ENCODE measurements at places on chromosomes 2 and 18. TPM values are rescaled to one million over a fixed set of nuclear protein-coding genes. Genes with fewer than 3 reads are reported as not detected.

STK39 gene
- 16.3 TPM for total RNA-seq

RAD51AP2 gene
- not detected for total RNA-seq

IL36A gene
- not detected for total RNA-seq

INO80B gene
- 12.3 TPM for total RNA-seq

C2orf72 gene
- total RNA-seq = under 0.01 TPM

LIMS3 gene
- 5.3 TPM for total RNA-seq

LRPPRC gene
- total RNA-seq = 143 TPM

CYTIP gene
- 0.13 TPM for total RNA-seq

Measured in thoracic aorta endothelial cell (primary cell).